ENCODE measurements at places on chromosomes 5 and 9.

DNA sequence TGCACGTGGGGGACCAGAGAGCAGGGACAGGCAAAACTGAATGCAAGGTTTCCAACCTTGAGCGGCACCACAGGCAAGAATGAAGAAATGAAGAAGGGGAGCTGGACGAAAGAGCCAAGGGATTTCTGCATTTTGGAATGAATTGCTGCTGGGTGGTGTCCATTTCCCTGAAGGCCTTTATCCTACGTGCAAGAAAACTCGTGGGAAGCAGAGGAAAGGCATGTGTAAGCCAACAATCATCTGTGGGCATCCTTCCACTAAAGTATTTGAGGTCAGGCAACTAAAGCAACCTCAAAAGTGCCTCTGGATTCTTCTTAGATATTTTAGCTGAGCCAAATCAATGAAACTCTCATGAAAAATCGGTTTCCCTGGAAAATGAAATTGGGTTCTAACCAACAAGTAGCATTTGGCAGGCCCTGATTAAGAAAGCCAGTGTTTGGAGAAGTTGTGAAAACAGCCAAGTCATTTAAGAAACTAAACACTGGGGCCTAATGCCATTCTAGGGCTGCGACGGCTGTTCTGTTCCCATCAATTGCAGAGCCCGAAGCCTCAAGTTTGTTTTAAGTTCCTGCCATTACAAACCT is 4.7 kb upstream of the TGFBI start:
- DNase-seq: no peak

DNA sequence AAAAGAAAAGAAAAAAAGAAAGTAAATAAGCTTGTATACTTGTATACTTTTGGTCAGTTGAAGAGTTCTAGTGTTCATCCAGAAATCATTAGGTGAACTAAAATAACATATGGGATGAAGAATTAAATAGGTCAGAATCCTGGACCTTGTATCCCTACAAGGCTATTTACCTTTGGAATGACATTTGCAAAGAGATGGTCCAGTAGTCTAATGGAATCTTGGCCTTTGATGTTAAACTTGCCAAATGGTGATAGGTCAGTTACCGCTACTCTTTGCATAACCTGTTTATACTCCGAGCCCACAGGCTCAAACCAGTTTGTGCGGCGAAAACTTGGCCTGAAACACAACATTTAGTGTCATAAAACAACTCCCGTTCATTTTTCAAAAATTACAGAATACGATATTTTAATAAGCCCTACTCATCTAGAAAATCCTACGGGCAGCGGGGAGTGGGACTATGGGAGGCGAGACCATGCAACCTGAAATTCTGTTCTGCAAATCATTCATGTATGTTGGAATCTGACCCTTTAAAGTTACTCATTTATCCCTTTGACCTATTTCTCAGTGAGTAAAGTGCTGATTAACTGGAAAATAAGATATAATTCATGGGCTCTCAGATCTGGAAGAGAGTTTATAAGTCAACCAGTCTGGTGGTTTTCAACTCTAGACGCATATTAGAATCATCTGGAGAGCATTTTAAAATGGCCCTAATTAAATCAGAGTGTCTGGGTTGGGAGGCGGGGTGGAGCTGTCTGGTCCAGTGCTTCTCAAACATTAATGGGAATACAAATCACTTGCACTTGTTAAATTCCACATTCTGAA is 38.6 kb downstream of the DMGDH start:
- DNase-seq: no peak

DNA sequence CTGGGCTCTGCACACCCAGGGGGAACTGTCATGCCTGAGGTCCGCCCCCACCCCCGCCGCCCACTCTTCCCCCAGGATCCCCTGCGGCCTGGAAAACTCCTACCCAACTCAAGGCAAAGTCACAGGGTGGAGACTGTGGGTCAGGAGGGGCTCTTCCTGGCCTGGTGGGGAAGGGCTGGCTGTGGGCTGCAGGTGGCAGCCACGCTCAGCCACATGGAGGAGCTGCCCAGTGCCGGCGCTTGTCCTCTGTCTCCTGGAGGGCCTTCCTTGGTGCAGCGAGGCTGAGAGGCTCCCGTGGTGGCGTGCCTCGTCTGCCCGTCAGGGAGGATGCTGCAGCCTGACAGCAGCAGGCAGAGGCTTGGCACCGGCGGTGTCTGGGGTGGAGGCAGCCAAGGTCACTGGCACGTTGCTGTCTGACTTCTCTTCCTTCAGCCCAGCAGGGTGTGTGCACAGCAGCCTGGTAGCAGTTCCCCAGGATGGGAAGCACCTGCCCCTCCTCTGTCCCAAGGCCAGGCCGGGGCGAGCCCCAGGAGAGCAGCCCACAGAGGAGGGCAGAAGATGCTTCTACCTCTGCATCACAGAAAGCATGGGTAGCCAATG is 78.1 kb downstream of the ADAMTS2 start:
- no peak for DNase-seq

DNA sequence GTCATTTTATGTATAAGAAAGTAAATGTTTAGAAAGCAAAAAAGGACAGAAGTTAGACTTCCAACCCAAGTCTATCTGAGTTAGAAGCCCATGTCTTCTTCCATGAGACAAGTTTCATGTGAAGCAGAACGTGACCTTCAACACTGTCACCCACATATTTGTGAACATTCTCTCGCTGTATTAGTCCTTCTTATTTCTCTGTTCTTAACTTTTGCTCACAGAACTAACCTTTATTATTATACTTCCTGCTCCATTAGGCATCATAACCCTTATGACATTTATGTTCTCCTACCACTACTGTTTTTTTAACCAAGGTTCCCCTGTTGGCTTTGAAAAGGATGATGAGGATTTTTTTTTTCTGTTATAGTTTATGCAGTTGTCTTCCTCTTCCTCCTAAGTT is 238.8 kb downstream of the ZNF608 start:
- DNase-seq: no peak

DNA sequence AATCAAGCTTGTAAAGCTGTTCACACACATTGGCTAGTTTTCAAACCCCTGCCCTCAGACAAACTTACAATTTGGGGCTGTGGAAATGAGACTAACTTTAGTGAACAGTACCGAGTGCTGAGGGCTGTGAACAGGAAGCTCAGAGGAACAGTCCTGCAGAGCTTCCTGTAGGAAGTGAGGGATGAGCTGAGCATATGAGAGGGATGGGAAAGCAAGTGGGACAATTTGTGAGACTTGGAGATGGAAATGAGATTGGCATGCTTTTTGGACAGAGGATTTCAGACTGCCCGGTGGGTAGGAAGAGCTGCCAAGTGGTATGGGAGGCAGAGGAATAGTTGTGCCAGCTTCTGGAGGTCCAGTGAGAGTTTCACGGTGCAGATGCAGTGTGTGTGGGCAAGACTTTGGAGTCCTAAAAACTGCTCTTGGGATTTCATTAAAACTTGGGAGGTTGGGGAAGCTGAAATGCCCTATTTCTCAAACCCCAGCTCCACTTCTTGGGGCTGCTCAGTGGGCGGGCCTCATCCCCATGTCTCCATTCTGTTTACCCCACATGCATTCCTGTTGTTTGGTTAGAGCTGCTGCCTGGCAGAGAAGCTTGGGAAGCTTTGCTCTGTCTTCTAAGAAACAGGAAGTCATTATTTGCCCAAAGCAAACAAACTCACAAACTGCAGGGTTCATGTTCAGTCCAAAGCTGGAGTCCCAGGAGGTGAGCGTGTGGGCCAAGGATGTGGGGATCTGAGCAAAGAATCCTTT is 267.5 kb downstream of the ZSWIM6 start:
- DNase-seq: no peak

Measured in effector CD8-positive, alpha-beta T cell (primary cell).